ENCODE measurements at places on chromosomes 7 and 10. TPM values are rescaled to one million over a fixed set of nuclear protein-coding genes. Genes with fewer than 3 reads are reported as not detected.
A peak's percentile ranks its signal among the peaks of the same experiment; 100 is the strongest.

HKDC1 gene
- 0.50 TPM for total RNA-seq

FRMD4A gene
- total RNA-seq, result not detected

SEMA3C gene
- total RNA-seq, result 0.94 TPM

RET gene
- not detected for total RNA-seq

GPR15LG gene
- not detected for total RNA-seq

LIPM gene
- not detected for total RNA-seq

DNA sequence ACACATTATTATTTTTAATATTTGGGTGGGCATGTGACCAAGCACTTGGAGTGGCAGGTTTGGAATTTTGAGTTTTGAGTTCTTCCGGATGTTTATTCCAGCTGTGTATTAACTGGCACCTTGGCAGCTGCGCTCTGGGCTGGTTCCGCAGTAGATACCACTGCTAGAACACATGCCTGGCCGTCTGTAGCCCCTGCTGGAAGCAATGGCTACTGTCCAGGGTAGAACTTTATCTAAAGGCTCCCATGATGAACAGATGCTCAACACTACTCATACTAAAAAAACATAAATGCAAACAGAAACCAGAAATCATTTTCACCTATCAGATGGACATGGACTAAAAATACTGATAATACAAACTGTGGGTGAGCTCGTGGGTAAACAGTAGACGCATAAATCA is 19.4 kb upstream of the SH3PXD2A start:
- H3K36me3 ChIP-seq, result peaks cover 55% of the 10 kb centered on the region
- no peak overlapping the region for H3K4me3 ChIP-seq
- DNase-seq, result no peak
- H3K27me3 ChIP-seq, result no peaks in the 10 kb centered on the region

- H3K27me3 ChIP-seq, result no peaks in the 10 kb centered on the region
- H3K36me3 ChIP-seq, result no peaks in the 10 kb centered on the region
- H3K27ac ChIP-seq, result no peak overlapping the region
- DNase-seq, result no peak
Observed at GRCh38 chr7:148232784-148233183, 357.8 kb upstream of the C7orf33 start.

- no peaks in the 10 kb centered on the region for H3K27me3 ChIP-seq
- no peak overlapping the region for H3K4me3 ChIP-seq
- peaks cover 15% of the 10 kb centered on the region for H3K4me1 ChIP-seq
- H3K36me3 ChIP-seq, result peaks cover 55% of the 10 kb centered on the region
- no peak overlapping the region for H3K27ac ChIP-seq
- DNase-seq, result no peak
Observed at GRCh38 chr10:58389024-58389423, 3.8 kb downstream of the TFAM start.

- no peak for DNase-seq
- H3K4me3 ChIP-seq, result no peak overlapping the region
- no peaks in the 10 kb centered on the region for H3K27me3 ChIP-seq
- no peak overlapping the region for H3K27ac ChIP-seq
Observed at GRCh38 chr7:33446551-33446950, 317.2 kb downstream of the BBS9 start.

DNA sequence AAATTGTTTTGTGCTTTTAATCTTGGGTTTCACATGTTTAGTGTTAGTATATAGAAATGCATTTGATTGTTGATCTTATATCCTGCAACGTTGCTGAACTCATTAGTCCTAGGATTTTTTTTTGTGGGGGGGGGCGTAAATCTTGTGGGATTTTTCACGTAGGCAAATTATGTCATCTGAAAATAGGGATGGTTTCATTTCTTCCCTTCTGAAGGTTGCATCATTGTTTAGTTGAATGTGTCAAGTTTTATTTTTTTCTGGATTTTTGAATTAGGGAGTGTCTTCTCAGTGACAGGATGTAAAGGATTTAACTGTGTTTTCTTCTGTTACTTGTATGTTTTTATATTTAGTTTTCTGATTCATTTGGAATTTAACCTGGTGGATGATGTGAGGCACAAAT is 26.7 kb downstream of the MKLN1 start:
- H3K4me1 ChIP-seq, result peaks cover 4% of the 10 kb centered on the region
- H3K4me3 ChIP-seq, result no peak overlapping the region
- H3K27me3 ChIP-seq, result no peaks in the 10 kb centered on the region

- H3K36me3 ChIP-seq, result no peaks in the 10 kb centered on the region
- no peak overlapping the region for H3K4me3 ChIP-seq
Observed at GRCh38 chr10:72509206-72509799, 116.6 kb downstream of the MICU1 start.

DNA sequence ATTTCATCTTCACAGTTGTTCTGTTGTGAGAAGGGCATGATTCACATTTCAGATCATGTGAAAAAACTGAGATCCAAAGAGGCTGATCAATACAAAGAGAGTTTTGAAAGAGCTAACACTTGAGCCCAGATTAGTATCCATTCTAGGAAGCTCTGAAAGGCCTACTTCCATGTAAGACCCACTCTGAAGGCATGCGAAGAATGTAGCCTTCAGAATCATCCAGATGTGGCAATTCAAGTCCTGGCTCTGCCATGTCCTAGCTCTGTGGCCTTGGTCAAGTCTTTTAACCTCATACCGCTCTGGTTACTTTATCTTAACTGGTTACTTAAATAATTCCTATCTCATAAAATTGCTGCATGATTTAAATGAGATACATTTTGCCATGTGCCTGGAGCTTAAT is 111.1 kb downstream of the FZD1 start:
- H3K27me3 ChIP-seq, result no peaks in the 10 kb centered on the region
- H3K4me1 ChIP-seq, result no peaks in the 10 kb centered on the region
- no peak overlapping the region for H3K27ac ChIP-seq
- no peak for DNase-seq
- H3K4me3 ChIP-seq, result no peak overlapping the region
- no peaks in the 10 kb centered on the region for H3K36me3 ChIP-seq

- peaks cover 25% of the 10 kb centered on the region for H3K27me3 ChIP-seq
- no peaks in the 10 kb centered on the region for H3K36me3 ChIP-seq
- no peak for DNase-seq
- H3K4me3 ChIP-seq, result no peak overlapping the region
- peaks cover 6% of the 10 kb centered on the region for H3K4me1 ChIP-seq
- H3K27ac ChIP-seq, result no peak overlapping the region
Observed at GRCh38 chr7:27088002-27088922, 7.5 kb downstream of the HOXA1 start.

DNA sequence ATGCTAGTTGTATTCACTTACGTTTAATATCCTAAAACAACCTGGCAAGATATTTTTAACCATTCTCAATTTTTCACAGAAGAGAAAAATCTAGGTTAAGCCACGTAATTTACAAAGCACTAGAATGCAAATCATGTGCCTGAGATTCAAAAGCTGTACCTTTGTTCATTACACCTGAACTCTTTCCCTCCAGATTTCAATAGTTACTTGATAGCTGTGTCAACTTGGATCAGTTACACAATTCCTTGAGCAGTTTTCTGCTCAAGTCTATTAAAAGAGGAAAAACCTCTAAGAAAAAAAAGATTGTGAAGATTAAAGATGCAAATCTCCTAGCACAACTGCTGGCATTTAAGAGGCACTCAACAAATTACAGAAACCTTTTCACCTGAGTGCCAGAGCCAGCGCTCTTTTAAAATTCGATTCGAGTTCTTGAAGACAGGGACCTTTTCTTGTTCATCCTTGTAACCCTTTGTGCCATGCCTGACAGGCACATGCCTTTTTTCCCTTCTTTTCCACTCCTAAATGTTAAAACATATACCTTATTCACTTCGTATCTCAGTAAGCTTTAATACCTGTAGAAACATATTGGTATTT is 886 bp downstream of the NSUN6 start:
- peaks cover 7% of the 10 kb centered on the region for H3K4me1 ChIP-seq
- H3K36me3 ChIP-seq, result peaks cover 16% of the 10 kb centered on the region
- peak overlapping the region; percentile 99 for H3K27ac ChIP-seq

DNA sequence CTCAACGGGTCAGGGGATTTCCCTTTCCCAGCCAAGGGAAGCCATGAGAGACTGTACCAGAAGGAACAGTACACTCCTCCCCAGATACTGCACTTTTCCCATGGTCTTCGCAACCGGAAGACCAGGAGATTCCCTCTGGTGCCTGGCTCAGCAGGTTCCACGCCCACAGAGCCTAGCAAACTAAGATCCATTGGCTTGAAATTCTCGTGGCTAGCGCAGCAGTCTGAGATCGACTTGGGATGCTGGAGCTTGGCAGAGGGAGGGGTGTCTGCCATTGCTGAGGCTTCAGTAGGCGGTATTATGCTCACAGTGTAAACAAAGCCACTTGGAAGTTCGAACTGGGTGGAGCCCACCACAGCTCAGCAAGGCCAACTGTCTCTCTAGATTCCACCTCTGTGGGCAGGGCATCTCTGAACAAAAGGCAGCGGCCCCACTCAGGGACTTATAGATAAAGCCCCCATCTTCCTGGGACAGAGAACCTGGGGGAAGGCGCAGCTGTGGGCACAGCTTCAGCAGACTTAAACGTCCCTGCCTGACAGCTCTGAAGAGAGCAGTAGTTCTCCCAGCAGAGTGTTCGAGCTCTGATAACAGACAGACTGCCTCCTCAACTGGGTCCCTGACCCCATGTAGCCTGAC is 29.6 kb downstream of the SLC16A12 start:
- H3K36me3 ChIP-seq, result no peaks in the 10 kb centered on the region
- H3K27me3 ChIP-seq, result peaks cover 2% of the 10 kb centered on the region
- no peak for DNase-seq
- no peak overlapping the region for H3K4me3 ChIP-seq
- H3K27ac ChIP-seq, result no peak overlapping the region

Measured in natural killer cell (primary cell).